C1 segment of cervical spinal cord (tissue), 14 donors: ENCODE measurements at places on chromosomes 12 and 14.

GRCh38 chr12:106709068-106709511 lies 65.4 kb upstream of the RIC8B start:
- DNase-seq = no peak

DNA sequence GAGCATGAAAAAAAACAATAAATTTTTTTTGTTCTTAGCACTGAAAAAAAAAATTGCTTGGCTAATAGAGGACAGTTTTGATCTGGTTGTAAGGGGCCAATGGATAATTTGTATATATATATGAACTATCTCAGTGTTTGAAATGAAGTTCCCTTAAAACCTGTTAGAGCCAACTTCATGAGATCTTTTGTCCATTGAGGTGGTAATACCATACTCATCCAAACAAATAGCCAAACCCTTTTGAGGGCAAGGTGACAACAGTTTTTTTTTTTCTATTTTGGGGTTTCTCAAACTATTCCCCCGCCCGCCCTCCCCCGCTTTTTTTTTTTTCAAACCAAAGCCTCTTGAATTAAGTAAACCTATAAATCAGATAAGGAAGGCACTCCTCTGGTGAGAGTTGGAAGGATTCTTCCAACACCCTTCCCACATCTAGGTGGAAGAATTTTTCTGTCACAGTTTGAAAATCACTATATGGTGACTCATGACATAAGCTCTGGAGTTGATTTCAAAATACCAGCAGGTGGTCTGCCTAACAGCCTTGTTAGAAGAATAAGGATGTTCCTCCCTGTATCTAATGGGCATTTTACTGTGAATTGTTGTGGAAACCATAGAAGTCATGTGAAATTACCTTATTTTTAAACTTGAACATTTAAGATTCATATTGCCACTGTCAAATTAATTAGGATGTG lies 10.2 kb downstream of the ARHGAP5 start:
- no peak for DNase-seq

- no peak for DNase-seq
These were observed 64.5 kb downstream of the PTCSC3 start for GRCh38 chr14:36111822-36112583.

DNA sequence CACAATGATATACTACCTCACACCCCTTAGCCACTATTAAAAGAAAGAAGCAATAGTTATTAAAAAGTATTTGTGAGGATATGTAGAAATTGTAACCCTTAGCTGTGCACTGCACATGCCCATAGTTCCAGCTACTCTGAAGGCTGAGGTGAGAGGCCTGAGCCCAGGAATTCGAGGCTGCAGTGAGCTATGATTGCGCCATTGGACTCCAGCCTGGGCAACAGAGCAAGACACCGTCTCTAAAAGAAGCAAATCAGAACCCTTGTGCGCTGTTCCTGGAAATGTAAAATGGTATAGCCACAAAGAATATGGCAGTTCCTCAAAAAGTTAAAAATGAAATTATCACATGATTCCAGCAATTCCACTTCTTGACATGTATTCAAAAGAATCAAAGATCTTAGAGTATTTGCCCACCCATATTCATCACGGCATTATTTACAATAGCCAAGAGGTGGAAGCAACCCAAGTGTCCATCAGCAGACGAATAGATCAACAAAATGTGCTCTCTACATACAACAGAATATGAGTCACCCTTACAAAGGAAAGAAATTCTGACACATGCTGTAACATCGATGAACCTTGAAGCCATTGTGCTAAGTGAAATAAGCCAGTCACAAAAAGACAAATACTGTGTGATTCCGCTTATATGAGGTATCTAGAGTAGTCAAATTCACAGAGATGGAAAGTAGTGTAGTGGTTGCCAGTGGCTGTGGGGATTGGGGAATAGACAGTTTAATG lies 23.7 kb upstream of the YLPM1 start:
- no peak for DNase-seq

DNA sequence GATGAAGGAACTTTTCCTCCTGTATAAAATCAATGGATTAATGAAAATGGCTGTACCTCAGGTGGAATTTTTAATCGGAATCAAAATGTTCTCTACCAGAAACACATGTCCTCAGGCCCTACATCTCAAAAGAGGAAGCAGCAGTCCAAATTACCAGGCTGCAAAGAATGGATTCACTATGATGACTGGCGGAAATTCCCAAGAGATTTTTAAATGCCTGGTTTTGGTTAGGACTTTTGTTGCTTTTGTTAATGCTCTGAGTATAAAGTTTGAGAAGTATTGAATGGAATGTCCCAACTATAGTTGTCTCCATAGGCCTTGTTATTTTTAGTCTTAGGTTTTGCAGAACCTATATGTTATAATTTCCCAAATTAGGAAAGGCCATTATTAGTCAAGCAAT lies 11.2 kb upstream of the IFNG start:
- DNase-seq = no peak

GRCh38 chr14:100532154-100532861 lies 54.9 kb downstream of the BEGAIN start:
- DNase-seq = no peak

DNA sequence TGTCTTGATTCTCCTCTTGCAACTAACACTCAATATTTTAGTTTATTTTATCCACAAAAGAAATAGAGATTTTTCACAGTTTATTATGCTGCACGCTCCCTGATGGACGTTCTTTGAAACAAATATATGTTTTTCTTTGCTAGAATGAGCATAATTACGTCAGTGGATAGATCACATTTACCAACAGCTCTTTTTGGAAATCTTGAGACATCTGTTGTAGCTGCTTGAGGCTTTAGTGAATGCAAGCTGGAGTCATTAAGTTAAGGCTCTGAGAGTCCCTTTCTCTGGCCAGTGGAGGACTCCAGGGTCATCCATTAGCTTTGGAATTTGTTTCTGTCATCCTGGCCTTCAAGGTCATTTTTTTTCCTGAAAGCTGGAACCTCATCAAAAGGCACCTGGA lies 405.6 kb upstream of the TMEM132C start:
- no peak for DNase-seq

DNA sequence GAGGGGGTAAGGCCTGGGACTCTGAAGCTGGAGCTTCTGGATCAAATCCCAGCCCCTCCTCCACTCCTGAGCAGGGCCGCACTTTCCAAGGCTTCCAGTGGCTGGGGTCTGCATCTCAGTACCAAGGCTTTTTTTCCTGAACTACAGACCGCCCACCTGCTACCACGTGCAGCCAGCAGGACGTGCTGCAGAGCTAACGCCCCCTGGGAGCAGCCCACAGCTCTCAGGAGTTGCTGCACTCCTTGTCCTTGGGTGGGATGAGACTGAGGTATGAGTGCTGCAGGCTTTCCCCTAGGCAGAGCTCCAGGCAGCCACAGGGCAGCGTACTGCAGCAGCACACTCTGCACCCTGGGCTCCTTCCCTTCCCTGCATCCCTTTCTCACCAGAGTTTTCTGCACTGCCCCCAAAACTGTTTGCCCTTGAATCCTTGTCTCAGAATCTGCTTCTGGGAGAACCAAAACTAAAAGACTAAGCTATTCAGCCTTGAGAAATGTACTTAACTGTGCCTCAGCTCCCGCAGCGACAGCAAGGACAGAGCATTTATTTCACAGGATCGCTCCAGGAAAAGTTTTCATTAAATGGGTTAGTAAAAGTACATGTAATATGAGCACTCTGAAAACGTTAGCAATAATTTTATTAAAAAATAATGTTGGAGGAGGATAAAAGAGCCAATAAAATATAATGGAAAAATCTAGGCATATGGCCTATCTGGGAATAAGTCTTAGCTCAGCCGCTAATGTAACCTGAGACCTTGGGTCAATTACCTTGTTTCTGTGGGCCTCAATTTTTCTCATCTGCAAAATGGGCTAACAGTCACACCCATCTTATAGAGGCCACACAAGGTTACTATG lies 25.5 kb downstream of the RBM19 start:
- no peak for DNase-seq
